Parietal lobe (tissue), 2 donors: ENCODE measurements at places on chromosomes 12 and 14. TPM values are rescaled to one million over a fixed set of nuclear protein-coding genes. Genes with fewer than 3 reads are reported as not detected.

GAS2L3 gene
- total RNA-seq: 94.2 TPM

MYF6 gene
- not detected for total RNA-seq

GLT1D1 gene
- 8.1 TPM for total RNA-seq

PROX2 gene
- total RNA-seq: not detected

HOXC13 gene
- not detected for total RNA-seq

CFAP54 gene
- 13.8 TPM for total RNA-seq

GLIPR1L2 gene
- total RNA-seq: 0.94 TPM

PTPRR gene
- 18.5 TPM for total RNA-seq

RNASE2 gene
- not detected for total RNA-seq

CLMN gene
- 3.1 TPM for total RNA-seq

ZNF605 gene
- total RNA-seq: 52.0 TPM

INHBE gene
- total RNA-seq: not detected

NANOG gene
- total RNA-seq: under 0.01 TPM

NYNRIN gene
- 34.7 TPM for total RNA-seq

MSRB3 gene
- 3.4 TPM for total RNA-seq

MIP gene
- not detected for total RNA-seq

SOX5 gene
- 394 TPM for total RNA-seq

MANSC1 gene
- total RNA-seq: 3.4 TPM

OAS2 gene
- 2.5 TPM for total RNA-seq

COX6A1 gene
- total RNA-seq: 329 TPM

SLC6A13 gene
- total RNA-seq: 5.6 TPM

STXBP6 gene
- 13.8 TPM for total RNA-seq

CCDC175 gene
- 3.4 TPM for total RNA-seq

RFLNA gene
- total RNA-seq: 7.2 TPM

GPR137C gene
- 33.2 TPM for total RNA-seq

CACNA2D4 gene
- 0.31 TPM for total RNA-seq

PPP1R1A gene
- 10.0 TPM for total RNA-seq

A2M gene
- 48.8 TPM for total RNA-seq

YARS2 gene
- 41.0 TPM for total RNA-seq

CCT2 gene
- total RNA-seq: 271 TPM
